ENCODE measurements at places on chromosomes 4 and X.

GRCh38 chrX:56726605-56727004 lies 2.4 kb upstream of the NBDY start:
- DNase-seq = peak; percentile 18

DNA sequence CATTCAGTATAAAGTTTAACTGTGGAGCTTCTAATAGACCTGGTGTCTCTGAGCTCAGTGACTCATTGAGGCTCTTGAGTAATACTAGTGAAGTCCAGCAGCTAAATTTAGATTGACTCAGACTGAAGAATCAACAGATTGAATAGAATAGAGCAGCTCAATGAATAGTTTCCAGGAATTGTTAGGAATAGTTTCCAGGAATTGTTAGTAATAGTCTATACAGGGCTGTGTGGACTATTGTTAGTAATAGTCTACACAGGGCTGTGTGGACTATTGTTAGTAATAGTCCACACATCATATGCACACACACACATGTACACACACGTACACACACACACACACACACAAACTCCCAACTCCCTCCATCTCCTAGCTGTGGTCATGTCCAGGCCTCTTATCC lies 3.0 kb downstream of the GIMD1 start:
- no peak for DNase-seq

DNA sequence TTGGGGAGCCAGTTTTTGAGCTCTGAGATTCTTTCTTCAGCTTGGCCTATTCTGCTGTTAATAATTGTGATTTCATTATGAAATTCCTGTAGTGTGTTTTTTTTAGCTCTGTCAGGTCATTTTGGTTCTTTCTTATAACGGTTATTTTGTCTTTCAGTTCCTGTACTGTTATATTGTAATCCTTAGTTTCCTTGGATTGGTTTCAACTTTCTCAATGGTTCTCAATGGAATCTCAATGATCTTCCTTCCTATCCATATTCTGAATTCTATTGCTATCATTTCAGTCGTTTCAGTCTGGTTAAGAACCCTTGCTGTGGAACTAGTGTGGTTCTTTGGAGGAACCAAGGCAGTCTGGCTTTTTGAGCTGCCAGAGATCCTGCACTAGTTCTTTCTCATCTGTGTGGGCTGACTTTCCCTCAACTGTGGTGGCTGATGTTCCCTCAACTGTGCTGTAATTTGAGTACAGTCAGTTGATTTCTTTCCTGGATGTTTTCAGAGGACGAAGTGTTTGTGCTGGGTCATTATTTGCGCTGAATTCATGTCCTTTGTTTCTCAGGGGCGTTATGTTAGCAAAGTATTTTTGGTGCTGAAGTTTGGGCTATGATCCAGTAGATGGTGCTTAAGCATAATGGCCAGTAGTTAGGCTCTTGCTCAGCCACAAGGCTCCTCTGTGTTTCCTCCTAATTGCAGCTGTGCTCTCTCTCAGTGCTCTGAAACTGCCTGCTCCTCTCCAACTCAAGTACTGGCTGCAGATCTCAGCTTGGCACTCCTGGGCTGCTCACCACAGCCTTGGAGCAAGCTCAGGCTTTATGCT lies 27.5 kb downstream of the ENPEP start:
- no peak for DNase-seq

DNA sequence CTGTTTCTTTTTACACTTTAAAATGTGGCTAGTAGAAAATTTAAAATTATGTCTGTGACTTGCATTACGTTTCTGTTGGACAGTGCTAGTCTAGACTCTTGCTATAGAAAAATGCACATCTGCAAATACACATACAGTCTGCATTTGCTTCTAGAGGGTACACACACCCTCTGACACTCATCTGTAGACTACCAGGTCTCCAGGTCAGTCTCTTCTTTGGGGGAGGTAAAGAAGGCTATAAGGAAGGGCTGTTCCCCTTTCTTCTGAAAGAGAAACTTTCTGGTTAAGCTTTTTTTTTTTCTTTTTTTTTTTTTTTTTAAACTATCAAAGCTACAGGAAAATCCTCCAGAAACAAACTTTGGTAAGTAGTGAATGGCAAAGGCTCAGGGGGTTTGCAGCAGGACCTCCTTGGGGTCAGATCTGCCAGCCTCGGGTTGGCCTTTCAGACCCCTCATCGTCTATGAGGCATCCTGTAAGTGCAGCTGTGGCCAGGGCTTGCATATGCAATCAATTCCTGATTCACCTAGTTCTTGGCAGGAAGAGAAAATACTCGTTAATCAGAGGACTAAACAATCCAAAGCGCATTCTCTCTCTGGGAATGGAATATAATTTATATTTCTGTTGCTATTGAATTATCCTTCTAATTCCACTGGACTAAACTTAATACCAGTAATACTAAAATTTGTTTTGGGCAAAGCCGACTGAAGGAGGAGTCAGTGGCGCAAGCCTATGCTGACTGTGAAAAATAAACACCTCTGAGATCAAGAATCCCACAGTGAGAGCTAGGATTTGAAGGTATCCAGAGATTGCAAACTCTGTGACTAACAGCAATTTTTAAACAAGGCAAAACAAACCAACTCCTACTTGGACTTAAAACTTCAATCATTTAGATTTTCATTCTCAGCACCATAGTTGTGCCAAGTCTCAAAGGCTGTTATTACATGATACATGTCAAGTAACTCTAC lies 109.3 kb upstream of the TBC1D9 start:
- DNase-seq = no peak

DNA sequence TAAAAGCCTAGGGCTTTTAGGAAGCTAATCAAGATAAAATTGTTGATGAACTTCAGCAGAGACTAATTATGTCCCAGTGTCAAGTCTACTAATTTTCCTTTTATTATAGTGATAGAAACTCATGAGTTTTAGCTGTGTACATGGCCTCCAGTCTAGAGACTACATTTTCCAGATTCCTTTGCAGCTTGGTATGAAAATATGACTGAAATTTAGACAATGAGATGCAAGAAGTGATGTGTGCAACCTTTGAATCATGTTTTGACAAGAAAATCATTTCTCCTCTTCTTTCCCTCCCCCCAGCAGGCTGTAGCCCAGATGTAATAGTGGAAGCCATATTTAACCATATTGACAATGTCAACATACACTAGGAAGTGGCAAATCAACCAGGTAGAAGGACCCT lies 30.3 kb upstream of the IL13RA2 start:
- no peak for DNase-seq

GRCh38 chr4:126604268-126604867 lies 1028.4 kb upstream of the INTU start:
- peak; percentile 55 for DNase-seq

GRCh38 chr4:40702137-40702799 lies 47.5 kb upstream of the NSUN7 start:
- DNase-seq = no peak
